ENCODE measurements at places on chromosomes 12 and 14.

DNA sequence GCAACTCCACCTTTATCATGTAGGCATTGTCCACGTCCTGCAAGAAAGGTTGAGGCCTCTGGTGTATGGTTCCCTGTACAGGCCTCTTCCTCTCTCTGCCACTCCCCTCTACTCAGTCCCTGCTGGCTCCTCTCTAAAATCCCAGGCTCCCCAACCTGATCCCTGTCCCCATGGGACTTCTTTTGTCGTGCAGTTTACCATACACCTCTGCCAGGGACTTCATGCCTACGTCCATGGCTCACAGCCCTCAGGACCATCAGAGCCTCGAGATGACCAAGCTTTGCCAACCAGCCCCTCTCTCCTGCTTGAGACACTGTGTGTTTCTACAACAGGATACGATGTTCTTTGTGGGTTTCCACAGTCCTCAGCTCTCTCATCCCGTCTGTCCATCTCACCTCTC is 2.9 kb downstream of the KRT2 start:
- DNase-seq = no peak

DNA sequence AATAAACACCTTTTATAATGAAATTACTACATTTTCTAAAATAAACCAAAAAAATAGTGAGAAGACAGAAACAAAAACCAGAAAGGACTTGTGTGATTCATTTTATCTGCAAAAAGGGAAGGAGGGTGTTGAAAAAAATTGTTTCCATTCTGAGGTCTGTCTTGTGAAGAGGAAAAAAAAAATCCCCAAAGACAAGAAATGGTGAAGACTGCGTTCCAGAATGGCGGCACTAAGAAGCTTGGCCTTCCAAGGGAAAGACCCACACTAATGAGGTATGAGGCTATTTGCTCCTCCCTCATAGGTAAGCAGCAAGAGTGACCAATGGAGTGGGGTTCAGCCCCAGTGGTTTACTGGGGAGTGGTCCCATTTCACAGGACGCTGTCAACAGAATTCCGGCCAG is 35.0 kb downstream of the GNPTAB start:
- DNase-seq = no peak

GRCh38 chr12:3631759-3632158 is 121.2 kb downstream of the CRACR2A start:
- DNase-seq = no peak

GRCh38 chr12:93663006-93663728 is 14.0 kb upstream of the CRADD start:
- DNase-seq = no peak

GRCh38 chr12:132476038-132476414 is 13.9 kb upstream of the FBRSL1 start:
- no peak for DNase-seq

GRCh38 chr14:92513966-92514843 is 624 bp downstream of the RIN3 start:
- DNase-seq = no peak
